ENCODE measurements at places on chromosomes 6 and 20.

- ATAC-seq, result peak; percentile 55
Observed at GRCh38 chr6:44727651-44728630, 340.4 kb downstream of the CDC5L start.

- ATAC-seq, result no peak
Observed at GRCh38 chr6:114108119-114109002, 137.4 kb upstream of the HDAC2 start.

DNA sequence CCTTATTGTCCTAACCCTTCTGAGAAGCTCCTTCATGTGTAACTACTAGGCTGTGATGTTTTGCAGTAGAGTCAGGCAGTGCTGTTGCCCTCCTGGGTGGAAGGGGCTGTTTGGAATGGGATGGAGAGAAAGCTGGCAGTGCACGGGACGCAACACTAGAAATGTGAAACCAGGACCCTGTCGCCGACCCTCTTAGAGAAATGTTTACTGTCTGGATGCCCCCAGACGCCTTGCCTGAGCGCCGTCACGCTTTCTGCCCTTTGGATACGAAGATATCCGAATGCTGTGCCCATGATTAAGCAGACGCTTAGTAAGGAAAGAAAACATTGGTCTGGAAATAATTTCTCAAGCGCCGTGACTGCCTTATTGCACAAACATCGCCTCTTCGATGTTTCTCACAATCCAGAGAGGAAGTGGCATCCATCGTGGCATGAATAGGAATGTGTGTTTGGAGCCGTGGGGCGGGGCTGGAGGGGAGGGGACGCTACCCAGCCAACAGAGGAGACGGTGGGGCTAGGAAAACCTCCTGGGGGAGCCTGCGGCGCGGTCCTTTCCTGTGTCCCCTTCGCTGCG is 661 bp upstream of the PPP1R14C start:
- ATAC-seq, result peak; percentile 44

DNA sequence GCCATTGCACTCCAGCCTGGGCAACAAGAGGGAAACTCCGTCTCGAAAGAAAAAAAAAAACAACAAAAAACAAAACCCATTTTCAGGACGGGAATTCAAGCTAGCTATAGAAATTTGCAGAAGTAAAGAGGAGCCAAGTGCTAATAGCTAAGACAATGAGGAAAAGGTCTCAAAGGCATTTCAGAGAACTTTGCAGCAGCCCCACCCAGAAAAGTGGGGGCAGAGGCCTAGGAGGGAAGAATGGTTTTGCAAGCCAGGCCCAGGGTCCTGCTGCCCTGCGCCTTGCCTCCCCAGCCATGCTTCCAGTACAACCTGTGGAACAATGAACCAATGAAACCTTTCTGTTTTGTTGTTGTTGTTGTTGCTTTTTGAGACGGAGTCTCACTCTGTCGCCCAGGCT is 38.3 kb upstream of the SAMHD1 start:
- ATAC-seq, result no peak

GRCh38 chr6:34522761-34523160 is 33.4 kb downstream of the SPDEF start:
- ATAC-seq, result no peak

DNA sequence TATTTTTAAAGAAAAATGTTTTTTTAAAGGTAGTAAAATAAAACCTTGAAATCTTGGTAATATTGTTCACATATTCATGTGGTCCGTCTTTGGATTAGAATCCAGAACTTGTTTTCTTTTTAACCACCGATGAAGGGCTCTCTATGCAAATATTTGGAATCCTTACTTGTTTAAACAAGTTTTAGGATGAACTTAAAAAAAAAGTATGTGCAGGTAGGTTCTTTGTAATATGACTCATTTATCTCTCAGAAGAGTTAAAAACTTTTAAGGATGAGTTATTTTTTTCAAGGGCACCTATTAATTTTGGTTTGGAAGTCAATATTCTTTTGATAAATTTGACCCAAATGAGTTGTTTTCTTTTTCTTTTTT is 8.9 kb downstream of the DSP start:
- no peak for ATAC-seq

DNA sequence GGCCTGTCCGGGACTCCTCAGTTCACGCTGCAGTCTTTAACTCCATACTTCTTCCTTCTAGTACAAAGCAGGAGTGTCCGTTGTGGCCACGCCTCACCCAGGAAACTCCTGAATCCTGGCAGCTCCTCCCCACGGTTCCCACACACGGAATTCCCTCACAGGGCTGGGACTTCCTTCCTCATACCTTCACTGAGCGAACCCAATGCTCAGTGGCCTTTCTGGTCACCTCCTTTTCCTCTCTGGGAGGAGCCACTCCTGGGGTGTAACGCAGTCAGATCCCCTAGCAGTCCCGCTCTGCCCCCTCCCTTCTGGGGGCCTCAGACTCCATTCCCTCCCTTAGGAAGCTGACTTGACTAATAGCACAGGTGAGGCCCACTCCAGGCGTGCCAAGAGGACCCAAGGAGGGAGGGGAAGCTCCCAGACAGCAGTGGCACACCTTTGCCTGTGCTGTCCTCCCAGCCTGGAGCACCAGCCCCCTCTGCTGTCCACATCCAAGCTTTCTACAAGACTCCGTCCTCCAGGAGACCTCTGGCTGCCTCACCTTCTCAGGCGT is at the start of gene SLC52A3:
Gene SLC52A3, minus strand, starts transcription at position 75 of the 553 bp plus-strand sequence. CDS start 2,726 bp downstream, outside the sequence.
- peak; percentile 89 for ATAC-seq

DNA sequence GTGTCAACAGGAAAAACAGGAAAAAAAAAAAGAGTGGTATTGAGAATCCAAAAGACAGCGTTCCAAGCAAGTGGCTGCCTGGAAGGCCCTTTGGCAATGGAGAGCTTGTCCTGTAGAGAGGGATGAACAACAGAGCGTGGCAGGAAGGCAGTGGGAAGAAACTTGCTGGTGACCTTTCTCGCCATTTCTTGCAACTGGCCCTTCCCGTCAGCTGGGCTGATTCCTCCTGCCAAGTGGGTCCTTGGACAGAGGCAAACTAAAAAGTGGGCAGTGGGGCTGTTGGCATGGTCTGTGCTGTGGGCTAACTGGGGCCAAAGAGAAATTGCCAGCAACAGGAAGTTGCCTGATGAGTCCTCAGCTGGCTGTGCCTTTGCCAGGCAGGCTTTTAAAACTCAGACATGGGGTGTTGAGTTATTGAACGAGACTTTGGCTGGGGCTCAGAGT is 43.9 kb upstream of the CLDN20 start:
- ATAC-seq, result no peak

- no peak for ATAC-seq
Observed at GRCh38 chr20:2865630-2866029, 7.7 kb upstream of the PTPRA start.

DNA sequence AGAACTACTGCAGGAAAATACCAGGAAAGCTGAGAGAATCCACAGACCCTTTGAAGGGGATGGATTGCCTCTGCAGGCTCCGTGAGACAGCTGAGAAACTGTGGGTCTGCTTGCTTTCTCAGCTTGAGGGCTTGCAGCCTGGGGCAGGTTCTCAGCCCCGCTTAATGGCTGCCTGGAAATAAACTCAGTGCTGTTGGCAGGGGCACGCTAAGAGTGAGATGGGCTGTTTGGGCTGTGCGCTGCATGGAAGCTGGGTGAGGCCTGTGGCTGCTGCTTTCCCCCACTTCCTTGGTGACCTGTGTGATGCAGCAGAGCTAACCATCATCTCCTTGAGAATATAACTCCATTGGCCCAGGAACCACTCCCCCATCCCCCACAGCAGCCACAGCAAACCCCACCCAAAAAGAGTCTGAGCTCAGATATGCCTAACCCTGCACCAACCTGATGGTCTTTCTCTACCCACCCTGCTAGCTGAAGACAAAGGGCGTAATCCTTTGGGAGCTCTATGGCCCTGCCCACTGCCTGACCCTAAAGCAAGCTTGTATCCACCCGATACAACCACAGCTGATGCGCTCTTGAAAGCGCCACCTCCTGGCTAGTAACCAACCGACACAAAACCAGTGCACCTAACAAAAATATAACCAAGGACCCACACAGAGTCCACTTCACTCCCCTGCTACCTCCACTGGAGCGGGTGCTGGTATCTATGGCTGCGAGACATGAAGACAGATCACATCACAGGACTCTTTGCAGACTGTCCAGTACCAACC is 800.6 kb upstream of the MAP3K7 start:
- ATAC-seq, result no peak

- ATAC-seq, result peak; percentile 81
Observed at GRCh38 chr20:56628873-56629463, at the start of gene TFAP2C. Gene TFAP2C, plus strand, starts transcription at chr20:56629306. Its CDS starts 239 bp downstream, at chr20:56629545.

- ATAC-seq, result no peak
Observed at GRCh38 chr20:58702161-58702510, 9.5 kb downstream of the NPEPL1 start.

DNA sequence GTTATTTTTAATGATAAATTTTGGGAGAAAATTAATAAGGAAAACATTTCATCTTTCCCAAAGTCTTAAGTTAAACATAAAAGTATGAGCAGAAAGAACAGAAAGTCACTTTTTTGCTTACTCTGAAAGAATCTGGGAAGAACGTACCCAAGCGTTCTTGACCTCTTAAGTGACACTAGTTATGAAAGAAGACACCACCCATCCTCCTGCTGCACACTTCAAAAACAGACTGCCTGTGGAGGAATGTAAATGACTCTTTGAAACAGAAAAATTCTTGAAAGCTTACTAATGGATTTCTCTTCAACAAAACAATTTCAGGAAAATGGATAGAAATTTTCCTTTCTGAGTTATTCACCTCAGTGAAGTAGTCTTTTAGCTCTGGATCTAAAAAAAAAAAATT is 227.7 kb downstream of the MEI4 start:
- no peak for ATAC-seq

GRCh38 chr6:153698001-153698400 is 341.0 kb upstream of the OPRM1 start:
- ATAC-seq, result no peak

DNA sequence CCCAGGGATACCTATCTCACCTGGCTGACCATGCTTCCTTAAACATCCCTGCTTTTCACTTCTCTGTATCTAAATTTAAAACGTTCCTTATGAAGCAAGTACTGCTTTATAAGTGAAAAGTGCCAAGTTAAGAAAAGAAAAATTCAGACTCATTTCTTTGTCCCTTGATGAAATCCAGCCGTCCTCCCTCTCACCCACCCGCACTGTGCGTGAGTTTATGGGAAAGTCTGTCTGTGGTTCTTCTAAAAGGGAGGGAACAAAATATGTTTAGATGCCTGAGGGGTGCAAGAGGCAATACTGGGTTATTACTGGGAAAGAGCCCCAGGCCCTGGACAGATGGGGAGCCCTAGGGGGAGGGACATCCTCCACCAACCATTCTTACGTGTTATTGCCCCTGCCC is 31.2 kb downstream of the SPDEF start:
- no peak for ATAC-seq
